H1 (cell line): ENCODE measurements at places on chromosomes 2 and 18.

GRCh38 chr2:226971770-226972169 lies 135.9 kb downstream of the RHBDD1 start:
- no peak for DNase-seq

- DNase-seq: no peak
These were observed 265.5 kb upstream of the PARD3B start for GRCh38 chr2:204279819-204280218.

DNA sequence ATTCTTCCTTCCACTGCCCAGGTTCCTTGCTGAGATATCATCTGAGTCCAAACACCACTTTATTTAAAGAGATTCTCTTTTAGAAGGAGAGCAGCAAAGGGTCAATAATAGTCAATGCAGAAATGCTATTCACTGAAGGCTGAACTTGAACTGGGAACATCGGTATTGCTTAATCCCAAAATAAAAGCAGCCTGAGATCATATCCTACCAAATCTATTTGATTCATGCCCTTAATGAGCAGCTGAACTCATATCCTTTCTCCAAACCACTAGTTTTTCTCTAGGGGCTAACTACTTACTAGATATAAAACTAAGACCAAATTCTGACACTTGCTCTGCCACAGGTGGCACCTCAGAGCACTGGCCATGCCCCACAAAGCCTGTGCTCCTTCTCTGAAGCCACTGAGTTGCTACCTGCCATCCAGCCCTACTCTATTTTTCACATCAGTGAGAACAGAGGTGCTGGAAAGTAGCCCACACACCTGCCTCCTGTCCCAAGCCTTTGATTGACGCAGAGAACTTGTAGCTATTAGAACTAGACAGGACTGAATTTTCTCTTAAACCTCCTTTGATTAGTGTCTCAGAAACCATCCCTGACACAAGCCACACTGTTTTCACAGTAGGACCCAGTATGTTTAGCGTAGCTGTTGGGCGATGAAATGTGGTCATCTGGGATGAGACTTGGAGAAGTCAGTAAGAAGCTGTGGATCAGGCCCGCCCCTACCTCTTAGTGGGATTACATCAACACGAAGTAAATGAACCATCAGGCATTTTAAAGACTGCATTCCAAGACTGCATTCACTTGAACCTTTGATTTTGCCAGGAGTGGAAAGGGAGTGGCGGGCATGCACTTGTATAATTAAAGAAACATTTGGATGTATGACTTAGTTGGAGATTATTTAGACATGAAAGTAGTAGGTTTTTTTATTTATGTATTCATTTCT lies 124.3 kb downstream of the RBMS1 start:
- DNase-seq: no peak

DNA sequence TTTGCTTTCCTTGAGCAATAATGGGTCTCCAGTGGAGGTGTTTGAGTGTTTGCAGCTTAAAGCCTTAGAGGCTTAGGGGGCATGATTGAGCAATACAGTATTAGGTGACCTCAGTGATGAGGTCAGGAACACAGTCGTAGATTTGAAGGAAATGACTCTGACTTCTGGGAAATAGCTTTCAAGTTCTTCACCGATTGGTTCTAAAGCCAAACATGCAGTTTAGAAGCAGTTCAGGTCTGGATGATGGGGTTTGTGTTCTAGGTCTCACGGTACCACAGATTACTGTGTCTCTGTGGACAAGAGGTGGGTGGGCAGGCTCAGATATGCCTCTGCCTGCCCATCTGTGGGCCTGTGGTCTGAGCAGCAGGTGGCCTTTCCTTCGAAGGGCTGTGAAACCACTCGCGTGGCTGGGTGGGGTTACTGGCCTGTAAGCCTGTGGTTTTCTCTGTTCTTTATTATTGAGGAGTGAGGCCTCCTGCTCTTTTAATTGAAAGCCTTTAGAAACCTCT lies 7.8 kb downstream of the MTHFD2 start:
- DNase-seq: no peak

DNA sequence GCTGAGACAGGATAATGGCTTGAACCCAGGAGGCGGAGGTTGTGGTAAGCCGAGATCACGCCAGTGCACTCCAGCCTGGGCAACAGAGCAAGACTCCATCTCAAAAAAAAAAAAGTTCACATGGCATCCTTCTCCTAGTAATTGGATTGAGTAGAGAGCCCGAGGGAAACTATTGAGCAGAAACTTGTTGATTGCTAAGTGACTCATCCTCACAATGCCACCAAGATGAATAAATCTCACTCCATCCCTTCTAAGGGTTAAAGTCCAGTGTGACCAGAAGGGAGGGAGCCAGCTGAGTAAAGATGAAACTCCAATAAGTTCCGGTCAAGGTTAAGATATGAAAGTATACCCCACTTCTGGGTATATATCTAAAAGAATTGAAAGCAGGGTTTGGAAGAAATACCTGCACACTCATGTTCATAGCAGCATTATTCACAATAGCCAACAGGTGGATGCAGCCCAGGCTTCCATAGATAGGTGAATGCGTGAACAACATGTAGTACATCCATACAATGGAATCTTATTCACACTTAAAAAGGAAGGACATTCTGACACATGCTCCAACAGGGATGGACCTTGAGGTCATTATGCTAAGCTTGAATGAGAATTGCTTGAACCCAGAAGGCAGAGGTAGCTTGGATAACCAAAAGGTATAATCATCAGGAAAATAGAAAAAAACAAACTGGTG lies 13.0 kb upstream of the FHL2 start:
- no peak for DNase-seq

- no peak for DNase-seq
These were observed 39.2 kb downstream of the NDC80 start for GRCh38 chr18:2610549-2610948.

DNA sequence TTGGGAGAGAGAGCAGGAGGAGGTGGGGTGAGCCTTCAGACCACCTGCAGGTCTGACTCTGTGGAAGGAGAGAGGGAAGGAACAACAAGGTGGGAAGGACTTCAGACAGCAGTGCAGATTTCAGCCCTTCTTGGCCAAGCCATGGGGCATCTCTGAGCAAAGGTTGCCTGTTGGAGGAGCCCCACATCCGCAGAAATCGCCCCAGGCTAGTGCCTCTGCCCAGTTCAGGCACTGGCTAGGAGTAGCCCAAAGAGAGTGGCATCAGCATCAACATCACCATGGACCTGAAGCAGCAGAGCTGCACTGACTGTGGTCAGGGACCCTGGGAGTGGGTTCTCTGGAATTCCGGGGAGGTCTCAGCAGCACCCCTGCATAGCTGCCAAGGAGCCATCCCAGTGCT lies 10.2 kb downstream of the GPR55 start:
- no peak for DNase-seq

DNA sequence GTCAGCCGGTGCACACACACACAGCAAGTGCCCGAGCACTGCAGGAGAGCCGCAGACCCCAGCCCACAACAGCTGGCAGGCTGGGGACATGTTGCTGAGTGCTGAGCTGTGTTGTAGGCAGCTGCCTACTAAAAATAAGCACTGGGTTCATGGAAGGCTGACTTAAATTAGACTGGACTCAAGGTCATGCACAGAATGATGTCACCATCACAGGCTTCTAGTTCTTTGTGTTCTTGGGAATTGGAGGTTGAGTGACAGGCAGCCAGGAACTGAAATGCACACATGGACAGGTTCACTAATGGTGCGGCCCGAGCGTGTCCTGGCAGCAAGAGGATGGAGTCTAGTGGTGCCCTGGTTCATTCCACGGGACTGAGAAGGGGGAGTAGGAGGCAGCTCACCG lies 71.3 kb downstream of the VWA3B start:
- no peak for DNase-seq

DNA sequence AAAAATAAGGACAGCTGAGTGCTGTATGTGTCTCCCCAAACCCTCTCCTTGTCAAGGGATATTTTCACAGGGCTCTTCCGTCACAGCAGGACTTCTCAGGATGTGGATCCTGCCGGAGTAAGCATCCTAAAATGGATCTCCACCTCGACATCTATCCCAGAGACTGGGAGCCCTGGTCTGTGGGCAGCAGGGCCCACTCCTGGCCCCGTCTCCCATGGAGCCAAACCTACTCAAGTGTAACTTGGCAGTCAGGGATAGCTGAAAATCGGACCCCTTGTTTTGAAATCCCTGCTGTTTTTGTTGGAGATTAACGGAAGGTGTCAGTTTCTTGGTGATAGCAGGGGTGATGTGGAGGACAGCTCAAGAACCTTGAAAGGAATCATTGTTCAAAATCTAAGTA lies 109.0 kb upstream of the TWIST2 start:
- no peak for DNase-seq

- no peak for DNase-seq
These were observed 118.9 kb downstream of the SPOPL start for GRCh38 chr2:138620431-138620830.

- DNase-seq: no peak
These were observed 136.4 kb downstream of the HDAC4 start for GRCh38 chr2:239264492-239264837.

DNA sequence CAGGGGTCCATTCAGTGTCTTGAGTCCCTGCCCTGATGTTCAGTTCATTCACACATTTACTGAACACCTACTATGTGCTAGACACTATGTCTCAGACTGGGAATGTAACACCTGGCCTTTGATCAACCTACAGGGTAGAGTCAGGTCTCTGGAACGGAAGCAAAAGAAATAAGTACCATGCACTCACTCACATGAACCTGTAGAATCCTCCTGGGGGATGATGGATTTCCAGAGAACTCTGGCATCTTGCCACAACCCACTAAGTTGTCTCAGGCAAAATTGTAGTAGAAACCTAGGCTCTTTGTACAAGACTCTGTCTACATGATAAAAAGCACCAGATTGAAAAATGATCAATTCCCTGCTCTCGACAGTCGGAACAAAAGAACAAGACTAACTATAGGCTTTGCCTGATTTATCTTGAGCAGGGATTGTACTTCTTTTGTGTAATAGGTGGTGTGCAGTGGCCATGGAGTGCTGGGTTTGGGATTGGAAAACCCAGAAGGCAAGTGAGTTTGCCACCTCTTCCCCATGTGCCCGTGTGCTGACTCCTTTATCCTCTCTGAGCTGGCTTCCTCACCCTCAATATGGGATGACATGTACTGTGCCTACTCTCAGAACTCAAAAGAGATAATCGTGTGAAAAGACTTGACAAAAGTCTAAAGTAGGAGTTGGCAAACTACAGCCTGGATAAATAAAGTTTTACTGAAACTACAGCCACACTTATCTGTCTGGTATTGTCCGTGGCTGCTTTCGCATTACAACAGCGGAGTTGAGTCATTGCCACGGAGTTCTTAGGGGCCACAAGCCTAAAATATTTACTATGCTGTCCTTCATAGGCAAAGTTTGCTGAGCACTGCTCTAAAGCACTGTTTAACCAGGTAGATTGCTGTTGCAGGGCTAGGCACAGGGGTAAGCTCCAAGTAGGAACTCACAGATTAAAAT lies 4.4 kb downstream of the CAPN14 start:
- no peak for DNase-seq

DNA sequence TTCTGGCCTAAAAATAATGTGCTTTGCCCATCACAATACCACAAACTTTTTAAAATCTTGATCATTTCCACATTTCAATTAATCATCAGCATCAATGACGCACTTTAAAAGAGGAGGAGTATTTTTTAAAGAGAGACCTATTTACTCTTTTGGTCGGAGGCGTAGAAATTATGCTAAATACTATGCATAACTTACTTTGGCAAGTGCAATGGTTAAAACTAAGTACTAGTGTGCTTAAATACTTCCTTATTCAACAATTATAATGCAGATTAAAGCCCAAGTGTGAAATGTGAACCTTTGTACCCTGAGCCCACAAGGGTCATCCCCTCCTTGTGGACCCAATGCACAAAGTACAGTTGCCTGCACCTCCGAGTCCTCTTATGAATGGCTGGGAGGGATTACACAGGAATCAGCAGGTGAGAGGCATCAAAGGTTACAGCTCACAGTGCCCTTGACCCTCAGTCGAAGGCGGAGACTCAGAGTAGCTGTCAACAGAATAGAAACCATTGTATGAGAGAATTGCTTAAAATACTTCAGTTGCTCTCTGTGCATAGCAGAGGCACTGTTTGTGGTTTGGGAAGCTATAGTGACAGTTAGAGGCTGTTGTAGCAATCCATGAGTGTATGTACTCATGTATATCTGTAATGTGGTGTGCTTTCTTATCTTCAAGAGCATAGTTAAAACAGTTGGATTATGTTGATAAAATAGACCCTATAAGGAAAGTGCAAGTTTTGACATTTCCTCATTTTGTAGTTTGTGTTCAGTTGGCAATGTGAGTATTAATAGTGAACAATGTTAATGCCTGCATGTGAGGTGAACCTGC lies 151.7 kb upstream of the ITGA4 start:
- DNase-seq: no peak

- DNase-seq: no peak
These were observed 81.9 kb downstream of the IRS1 start for GRCh38 chr2:226717719-226718118.

DNA sequence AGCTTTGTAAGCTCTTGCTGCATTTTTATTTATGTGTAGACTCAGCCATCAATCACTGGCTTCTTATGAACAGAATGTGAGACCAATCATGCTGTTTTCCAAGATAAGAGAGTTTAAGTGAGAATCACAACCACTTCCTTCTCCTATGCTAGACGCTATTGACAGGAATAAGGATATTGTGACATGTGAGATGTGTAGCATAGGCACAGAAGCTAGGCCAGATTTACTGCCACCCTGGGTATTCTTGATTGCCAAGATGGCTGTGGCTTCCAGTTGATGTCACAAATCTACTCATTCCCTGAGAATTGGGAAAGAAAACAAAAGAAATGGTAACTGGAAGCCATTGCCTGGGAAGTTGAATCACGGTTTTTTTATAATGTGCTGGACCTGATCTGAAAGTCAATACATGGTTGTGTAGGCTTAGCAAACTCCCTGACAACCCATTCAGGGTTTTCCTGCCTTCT lies 49.9 kb downstream of the RAB27B start:
- DNase-seq: no peak

DNA sequence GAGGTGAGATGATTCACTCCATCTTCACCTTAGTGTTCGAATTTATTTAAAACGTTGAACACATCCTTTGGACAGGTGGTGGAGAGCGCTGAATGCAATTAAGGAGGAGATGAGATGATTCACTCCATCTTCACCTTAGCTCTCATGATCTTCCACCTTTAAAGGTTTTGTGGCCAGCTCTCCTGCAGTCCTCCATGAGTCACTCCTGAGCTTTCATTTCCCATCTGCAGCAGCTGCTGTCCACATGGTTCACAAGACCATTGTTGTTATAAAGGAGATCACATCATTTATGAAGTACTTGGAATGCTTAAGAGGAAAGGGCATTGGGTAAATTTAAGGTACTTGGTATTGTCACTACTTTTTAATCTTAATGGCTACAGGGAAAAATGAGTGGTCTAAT lies 298.5 kb downstream of the PAX3 start:
- no peak for DNase-seq

GRCh38 chr2:156505696-156506095 lies 69.5 kb downstream of the GPD2 start:
- no peak for DNase-seq

- no peak for DNase-seq
These were observed 155.3 kb downstream of the PRKCE start for GRCh38 chr2:45806563-45807358.
